Adipocyte (in vitro differentiated cells): ENCODE measurements at places on chromosomes 1 and 21.
A peak's percentile ranks its signal among the peaks of the same experiment; 100 is the strongest.

DNA sequence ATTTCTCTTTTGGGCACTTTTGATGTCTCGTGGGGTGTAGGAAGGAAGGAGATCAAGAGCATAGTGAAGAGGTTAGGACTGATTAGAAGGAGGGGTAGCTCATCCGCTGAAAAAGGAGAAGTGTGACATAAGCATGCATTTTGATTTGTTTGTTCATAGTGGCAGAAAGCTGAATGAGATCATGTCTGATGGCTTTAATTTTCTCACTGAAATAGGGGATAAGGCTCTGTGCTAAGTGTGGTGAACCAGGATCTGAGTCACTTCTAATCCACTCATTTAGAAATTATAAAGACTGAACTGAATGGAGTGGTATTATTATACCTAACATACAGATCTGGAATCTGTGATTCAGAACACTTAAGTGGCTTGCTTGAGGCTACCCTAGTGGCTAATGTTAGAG, 344.5 kb downstream of the PDE4B start:
- no peak for DNase-seq

DNA sequence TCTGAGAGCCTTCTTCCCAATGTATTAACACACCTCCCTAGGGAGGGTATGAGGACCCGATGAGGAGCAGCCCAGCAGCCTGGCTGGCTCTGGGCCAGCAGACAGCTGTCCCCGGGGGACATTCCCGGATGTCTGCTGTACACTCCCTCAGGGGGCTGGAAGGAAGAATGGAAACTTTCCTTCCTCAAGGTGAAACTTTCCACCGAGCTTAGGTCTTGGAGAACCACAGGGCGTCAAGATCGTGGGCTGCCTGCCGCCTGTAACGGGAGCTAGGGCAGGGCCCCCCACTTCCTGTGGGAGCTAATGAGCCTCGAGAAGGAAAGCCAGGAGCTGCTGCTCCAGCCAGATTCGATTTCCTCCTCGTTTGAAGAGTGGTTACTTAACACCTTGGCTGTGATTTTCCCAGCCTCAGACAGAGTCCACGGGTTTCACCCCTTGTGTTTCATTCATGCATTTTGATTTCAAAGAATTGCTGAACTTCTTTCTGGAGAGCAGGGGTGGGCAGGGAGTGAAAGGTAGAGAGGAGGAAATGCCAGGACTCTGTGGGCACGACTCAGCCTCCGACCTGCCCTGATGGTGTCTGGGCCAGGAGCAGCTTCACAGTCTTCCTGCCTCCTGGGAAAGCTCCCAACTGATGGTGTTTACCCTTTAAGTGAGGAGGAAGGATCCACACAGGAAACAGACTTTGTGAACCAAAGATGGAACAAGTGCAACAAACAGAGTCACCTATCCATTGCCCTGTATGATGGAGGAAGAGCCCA, 29.7 kb downstream of the UBE2T start:
- peak; percentile 6 for DNase-seq

DNA sequence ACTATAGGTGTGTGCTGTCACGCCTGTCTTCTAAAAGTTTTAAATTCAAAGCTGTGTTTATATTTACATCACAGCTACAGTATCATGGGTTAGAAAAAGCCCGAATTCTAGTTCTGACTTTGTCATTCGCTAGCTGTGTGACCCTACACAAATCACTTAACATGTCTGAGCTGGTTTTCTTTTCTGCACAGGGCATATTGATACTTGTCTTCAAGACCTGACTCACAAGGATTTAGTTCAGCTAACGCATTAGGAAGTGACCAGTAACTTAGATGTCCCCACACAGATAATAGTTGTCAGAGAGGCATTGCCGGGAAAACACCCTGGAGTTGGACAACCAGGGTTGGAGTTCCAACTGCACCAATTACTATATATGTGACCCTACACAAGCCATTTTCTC, 25.9 kb downstream of the GIPC2 start:
- DNase-seq, result no peak

DNA sequence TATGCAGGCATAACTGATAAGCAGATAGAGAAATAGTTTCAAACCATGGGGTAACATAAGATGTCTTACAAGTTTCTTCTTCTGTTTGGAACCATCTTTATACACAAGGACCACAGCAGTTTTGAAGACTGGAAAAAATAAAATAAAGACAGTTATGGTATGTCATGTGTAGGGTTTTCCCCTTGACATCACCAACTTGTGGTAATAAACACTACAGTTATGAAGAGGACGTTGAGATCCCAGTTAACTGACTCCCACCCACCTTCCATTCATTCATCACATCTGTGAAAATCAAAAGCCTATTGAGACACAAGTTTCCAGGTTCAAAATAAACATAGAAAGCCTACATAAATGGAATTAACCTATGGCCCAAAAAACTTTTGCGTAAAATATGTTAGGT, 92.5 kb upstream of the KRTAP19-8 start:
- no peak for DNase-seq

- DNase-seq, result peak; percentile 94
Observed at GRCh38 chr1:153626904-153627714, at the start of gene S100A13. Gene S100A13 (minus strand): TSS chr1:153627505. CDS start chr1:153626472, 1,033 bp downstream.

DNA sequence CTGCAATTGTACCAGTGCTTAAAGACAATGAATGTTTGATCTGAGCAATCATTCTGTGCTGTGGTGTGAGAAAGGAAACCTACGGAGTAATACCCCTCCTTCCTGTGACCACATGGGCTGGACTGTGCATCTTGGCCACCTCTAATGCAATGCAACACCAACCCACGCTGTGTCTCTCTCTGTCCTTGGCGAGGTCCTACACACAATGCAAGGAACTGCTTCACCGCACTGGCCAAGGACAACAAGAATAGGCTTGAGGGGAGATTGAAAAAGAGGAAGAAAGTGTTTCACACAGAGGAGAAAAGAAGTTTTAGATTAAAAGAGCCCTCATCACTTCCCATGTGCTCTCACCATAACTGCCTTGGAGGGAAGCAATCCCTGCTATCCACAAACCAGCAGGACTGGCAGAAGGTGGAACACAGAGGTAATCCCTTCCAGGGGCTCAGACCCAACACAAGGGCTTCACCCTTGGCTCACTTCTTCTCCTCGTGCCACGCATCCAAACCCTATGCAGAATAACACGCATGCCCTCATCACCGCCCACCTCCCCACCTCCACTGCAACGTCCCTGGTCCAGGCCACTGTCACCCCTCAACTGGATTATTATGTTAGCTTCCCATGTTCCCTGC, 112.5 kb upstream of the ERG start:
- DNase-seq, result no peak

DNA sequence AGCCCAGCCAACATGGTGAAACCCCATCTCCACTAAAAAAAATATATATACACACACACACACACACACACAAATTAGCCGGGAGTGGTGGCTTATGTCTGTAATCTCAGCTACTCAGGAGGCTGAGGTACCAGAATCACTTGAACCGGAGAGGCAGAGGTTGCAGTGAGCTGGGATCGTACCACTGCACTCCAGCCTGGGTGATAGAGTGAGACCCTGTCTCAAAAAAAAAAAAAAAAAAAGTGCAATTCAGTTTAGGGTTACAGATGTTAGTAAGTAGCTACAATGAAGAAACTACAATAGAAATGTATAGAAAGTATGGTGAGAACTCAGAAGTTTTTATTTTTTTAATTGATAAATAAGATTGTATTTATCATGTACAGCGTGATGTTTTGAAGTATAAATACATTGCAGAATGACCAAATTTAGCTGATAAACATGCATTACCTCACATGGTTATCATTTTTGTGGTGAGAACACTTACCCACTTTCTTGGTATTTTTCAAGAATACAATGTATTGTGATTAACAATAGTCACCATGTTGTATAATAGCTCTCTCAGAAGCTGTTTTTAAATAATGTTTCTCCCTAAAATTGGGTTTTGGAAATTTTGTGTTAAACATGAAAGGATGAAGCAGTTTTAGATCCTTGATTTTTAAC, 17.9 kb downstream of the KDM1A start:
- DNase-seq, result peak; percentile 14

GRCh38 chr1:213899413-213899812, 88.4 kb upstream of the PROX1 start:
- no peak for DNase-seq

- peak; percentile 71 for DNase-seq
Observed at GRCh38 chr1:97384294-97384968, 536.4 kb downstream of the DPYD start.

DNA sequence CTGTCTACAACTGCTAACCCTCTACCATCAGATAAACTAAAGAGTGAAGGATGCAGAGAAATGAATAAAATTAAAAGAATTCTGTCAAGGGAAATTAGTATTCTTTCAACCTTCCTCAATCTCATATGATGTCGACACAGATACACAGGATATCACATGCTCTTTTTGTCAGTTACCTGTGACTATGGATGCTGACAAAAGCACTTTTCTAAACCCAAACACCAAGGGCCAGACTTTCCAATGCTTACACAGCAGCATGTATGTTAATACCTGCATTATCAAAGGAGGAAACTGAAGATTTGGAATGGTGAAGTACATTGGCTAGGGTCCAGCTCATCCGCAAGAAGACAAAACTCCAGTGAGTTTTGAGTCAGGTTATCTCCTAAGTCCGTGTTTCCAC, 294.0 kb downstream of the SMYD3 start:
- no peak for DNase-seq

GRCh38 chr1:86259390-86259789, 102.8 kb upstream of the COL24A1 start:
- no peak for DNase-seq

DNA sequence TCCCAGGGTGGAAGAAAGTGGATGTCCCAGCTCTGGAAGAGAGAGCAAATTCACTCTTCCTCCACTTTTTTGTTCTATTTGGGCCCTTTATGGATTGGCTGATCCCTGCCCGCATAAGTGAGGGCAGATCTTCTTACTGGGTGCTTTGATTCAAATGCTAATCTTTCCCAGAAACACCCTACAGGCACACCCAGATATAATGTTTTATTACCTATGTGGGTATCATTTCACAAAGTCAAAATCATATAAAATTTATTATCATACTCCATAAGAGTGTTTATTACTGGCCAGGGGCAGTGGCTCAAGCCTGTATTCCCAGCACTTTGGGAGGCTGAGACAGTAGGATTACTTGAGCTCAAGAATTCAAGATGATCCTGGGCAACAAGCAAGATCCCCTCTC, 16.9 kb upstream of the PLA2G4A start:
- DNase-seq, result no peak

DNA sequence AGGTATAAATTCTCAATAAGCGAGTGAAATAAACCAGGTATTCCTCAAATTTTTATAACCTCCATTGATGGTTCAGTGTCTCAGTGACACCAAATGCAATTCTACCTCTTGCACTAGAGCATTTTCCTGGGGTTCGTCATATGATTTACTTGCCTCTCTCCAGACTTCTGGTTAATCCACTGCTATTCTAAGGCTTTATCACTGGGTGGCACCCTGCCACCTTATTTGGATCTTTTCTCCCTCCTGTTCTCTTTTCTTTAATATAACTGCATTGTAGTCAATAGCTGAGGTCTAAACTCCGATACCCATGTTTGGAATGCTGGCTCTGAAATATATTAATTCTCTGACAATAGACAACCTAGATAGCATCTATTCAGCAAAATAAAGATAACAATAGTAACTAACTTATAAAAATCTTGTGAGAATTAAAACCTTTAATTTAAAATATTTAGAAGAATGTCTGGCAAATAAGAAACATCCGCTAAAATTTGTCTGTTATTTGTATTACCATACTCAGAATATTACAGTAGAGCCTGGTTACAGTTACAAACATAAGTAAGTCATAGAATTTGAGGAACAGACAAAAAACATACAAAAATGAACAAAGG, 436.4 kb downstream of the PLA2G4A start:
- peak; percentile 83 for DNase-seq

DNA sequence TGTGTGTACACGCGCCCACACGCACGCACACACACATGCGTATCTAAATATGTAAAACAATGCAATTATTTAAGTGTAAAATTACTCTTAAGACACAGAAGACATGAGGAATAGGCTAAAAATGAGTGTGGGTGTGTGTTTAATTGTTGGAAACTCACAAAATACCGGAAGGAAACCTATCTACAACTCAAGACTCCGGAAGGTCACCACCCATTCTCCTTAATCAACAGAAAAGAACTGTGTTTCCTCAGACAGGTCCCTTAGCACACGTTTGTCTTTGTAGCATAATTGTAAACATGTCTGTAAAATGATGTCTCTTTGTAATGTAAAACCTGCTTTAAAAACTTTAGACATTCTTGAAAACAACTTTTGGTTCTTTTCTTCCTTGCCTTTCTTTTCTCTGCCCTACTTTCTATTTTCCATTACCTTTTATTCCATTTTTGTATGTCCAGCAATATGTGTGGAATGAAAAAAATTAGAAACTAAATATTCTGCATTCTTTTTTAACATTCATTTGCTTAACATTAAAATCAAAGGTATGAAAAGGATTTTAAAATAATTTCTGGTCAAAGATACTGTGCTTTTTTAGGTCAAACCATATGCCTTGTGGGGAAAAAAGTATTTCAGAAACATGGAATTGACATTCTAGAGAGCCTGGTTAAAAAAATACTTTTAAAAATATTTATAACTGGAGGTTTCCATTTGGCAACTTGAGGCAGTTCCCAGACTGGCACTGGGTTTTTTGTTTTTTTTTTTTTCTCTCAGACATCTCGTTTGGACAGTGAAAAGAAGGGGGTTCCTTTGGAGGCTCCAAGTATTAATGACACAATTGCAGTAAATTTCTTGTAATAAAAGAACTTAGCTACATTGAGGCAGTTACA, 46.2 kb downstream of the ATP5PF start:
- peak; percentile 47 for DNase-seq

DNA sequence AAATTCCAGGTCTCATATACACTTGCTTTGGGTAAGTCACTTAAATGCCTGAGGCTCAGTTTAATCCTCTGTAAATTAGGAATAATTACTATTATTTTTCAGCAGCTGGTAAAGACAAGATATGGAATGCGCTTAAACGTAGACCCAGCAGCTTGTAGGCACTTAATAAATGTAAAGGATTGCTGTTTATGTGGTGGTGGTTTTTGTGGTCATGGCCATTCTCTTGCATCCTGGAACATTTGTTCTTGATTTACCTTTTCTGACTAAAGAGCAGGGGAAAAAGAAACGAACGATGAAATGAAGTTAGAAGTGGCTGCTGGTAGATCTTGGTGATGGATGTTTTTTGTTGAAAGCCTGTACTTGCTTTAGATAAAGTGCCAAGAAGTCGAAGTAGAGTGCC, 195.0 kb upstream of the FOXD3 start:
- no peak for DNase-seq

DNA sequence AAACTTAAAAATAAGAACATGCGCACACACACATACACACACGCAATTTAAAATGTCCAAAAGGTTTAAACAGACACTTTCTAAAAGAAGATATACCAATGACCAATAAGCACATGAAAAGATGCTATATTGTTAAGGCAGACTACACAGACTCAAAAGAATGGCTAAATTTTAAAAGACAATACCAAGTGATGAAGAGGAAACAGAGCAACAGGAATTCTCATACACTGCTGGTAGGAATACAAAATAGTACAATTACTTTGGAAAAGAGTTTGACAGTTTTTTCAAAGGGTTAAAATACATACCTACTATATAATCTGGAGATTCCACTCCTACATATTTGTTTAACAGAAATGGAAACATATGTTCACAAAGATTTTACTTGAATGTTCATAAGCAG, 239.6 kb upstream of the SAMSN1 start:
- DNase-seq, result no peak
